ENCODE measurements at places on chromosomes 2 and 18.

DNA sequence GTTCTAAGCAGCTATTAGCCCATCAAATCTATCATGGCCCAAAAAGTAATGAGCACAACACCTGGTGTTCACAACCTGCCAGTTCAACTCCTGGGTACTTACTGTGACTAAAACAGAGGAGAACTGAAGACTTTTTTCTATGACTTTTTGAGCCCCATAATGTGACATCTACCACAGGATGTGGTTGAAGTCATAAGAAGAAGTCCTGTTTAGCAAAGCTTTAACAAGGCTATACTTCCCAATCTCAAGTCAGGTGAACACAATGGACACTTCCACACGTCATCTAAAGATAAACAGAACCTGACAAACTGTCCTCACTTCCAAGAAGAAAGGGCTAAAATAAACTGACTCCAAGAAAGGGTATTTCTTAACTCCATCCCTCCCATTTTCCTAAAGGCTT, 138.8 kb downstream of the ATAD2B start:
- no peak for DNase-seq

GRCh38 chr2:70029814-70030409, 57.4 kb upstream of the PCBP1 start:
- DNase-seq: peak; percentile 43

DNA sequence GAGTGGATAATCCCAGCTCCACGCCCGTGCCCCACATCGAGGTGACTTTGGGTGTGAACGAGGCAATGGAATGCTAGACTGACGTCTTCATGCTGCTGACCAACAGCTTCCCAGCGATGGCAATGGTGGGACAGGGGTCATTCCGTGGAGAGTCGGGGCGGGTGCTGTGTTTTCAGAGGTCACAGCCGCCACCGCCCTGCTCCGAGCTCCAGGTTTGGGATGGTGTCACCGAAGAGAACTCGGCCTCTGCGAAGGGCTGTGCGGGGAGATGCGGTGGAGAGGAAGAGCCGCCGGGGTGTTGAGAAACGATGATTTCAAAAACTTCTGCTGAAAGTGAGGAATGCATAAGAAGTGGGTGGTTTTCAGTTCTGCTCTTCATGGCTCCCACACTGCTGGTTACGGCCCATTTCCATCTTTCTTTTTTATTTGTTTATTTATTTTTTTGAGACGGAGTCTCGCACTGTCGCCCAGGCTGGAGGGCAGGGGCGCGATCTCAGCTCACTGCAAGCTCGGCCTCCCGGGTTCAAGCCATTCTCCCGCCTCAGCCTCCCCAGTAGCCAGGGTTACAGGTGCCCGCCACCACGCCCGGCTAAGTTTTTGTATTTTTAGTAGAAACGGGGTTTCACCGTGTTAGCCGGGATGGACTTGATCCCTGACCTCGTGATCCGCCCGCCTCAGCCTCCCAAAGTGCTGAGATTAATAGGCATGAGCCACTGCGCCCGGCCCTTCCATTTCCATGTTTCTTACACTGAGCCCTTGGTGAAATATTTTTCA, 142.6 kb downstream of the RTP5 start:
- no peak for DNase-seq

DNA sequence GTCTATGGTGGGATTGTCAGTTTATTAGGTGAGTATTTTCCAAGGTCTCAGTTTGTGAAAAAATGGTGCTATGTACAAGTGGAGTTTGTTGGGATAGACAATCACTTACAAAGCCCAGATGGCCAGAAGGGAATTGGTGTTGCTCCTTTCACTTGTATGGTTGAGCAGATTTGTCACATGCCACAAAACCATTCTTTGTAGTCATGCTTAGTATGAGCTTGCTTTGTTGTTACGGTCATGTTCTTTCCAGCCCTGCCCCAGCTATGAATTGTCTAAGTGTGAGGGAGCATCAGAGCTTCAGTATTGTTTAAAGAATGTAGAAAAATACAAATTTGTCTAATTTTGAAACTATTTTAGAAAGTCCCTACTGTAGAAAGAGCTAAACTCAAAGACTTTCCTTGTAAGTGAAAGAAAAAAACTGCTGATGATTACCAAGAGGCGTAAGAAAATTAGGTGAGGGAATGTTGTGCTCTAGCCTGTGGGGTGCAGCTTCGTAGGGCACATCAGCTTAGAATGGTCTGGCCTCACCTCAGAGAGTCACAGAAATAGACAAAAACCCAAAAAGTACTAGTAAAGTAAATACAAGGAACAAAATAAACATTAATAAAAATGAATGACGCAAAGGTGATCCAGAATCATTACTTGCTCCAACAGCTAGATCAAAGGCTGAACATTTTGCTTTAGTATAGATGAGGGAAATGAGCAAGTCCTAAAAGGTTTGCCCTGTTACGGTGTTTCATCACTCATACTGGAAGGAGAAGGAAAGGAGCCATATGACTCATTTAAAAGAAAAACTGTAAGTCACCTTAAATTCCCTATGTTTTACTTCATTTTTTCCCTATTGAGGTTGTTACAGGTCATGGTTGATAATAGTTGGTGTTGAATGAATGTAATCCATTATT, 9.2 kb downstream of the TGIF1 start:
- DNase-seq: no peak

DNA sequence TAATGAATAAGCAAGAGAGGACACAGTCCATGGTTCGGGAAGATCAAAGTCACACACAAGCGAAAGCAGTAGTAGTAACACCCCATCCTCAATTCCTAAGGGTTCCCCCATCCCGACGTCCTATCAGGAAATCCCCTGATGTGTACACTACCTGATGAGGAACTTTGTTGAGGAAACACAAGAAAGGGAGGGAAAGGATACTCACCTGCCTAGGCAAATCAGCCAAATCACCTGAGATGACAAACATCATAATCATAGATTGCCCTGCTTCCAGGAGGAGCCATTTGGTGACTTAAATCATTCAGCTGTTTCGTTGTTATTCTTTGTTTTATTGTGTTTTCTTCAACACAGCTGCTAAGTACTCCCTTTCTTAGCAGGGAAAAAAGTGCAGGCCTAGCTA, 55.5 kb upstream of the SPOPL start:
- no peak for DNase-seq

GRCh38 chr18:32775628-32776027, 2.8 kb upstream of the KLHL14 start:
- DNase-seq: no peak

GRCh38 chr2:1954061-1954460, 209.7 kb upstream of the PXDN start:
- DNase-seq: no peak

DNA sequence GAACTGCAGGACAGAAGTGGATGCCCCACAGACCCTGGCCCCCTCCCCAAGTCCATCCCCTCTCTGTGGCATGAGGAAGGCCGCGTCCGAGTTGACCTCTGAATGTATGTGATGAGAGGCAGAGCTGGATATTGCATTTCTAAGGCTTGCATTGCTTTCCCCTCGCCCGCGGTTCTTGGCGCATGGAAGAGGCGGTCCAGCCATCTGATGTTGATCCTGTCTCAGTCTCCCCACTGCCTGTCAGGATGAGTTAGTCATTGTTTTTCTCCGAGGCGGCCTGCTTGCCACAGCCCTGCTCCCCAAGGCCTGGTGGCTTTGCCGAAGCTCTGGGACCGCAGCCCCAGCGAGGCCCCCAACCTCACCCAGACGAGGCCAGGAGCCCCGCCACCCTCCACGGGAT, 88.6 kb downstream of the SMAD7 start:
- DNase-seq: no peak

DNA sequence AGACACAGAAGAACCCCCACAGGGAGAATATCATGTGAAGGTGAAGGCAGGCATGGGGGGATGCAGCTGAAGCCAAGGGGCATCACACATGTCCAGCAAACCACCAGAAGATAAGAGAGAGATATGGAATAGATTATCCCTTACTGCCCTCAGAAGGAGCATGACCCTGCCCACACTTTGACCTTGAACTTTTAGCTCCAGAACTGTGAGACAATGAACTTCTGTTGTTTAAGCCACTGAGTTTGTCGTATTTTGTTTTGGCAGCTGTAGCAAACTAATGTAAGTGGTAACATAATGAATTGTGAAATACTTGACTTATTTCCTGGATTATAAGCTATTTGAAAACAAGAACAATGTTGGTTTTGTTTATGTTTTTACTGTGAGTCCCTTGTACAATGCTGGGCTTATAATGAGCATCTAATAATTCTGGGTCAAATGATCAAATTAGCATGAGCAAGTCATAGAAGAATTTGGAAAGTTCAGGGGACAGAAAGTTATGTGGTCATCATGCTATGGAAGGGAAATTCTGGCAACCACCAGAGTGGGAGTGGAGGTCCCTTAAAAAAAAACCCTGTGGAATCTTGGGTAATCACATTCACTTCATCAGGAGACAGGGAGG, 541.0 kb upstream of the KLHL29 start:
- no peak for DNase-seq

GRCh38 chr2:179050755-179051154, 818 bp upstream of the CCDC141 start:
- no peak for DNase-seq
